ENCODE measurements at places on chromosomes 2 and 18.

GRCh38 chr2:241157841-241158545, 7.7 kb downstream of the PPP1R7 start:
- DNase-seq = no peak

GRCh38 chr18:28438381-28438780, 261.5 kb upstream of the CDH2 start:
- no peak for DNase-seq

DNA sequence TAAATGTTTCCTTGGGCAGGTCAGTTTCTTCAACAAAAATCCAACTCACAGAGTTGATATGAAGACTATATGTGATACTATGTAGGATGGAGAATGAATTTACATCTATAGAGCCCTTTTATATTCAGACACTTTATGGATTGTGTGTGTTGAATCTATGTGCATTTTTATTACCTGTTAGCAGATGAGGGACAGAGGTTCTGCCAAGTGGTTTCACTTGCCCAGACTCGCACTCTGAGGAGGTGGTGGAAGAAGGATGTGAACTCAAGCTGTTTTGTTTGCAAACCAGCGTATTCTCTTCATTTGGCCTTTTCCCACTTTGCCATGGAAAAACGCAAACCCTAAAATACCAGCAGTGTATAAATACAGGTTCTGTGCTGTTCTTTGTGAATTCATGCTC, 237.6 kb downstream of the TDRD15 start:
- no peak for DNase-seq

- no peak for DNase-seq
Observed at GRCh38 chr18:7617738-7618422, 50.8 kb downstream of the PTPRM start.

- DNase-seq = no peak
Observed at GRCh38 chr18:34909637-34910364, 131.4 kb upstream of the MAPRE2 start.

GRCh38 chr18:27750014-27750413, 426.9 kb downstream of the CDH2 start:
- no peak for DNase-seq

- DNase-seq = no peak
Observed at GRCh38 chr2:237020090-237020489, 65.6 kb upstream of the COPS8 start.

DNA sequence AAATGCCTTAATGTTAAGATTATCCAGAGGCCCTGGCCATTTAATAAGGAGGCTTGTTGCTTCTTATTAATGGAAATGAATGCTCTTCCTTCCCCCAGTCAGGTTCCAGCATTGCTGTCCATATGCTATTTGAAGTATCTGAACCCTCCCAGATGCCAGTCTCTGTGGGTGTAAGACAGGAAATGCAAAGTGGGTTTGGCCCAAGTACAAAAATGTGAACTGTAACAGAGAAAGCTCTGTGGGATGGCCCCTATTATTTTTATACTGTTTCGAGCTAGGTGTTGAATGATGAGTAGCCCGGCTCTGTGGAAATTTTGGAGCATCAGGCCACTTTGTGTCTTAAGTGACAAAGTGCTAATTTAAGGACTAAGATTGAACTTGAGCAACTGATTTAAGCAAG, 141.0 kb downstream of the UXS1 start:
- no peak for DNase-seq

DNA sequence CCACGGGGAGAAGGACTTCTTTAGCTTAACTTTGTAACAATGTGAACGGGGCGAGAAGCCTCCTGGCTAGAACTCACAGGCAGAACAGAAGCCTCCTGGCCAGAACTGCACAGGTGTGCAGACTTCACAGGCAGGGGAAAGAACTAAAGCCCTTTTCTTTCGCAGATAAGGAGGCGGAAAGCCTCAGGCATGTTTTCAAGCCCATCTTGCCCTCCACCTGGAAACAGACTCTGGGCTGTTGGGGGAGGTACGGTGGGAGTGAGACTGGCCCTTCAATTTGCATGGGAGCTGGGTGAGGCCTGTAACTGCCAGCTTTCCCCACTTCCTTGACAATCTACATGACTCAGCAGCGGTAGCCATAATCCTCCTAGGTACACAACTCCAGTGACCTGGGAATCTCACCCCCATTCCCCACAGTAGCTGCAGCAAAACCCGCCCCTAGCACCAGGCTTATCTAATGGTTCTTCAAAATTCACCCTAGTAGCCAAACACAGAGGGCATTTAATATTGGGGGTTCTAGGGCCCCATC, 22.9 kb upstream of the ABCA12 start:
- no peak for DNase-seq

- no peak for DNase-seq
Observed at GRCh38 chr2:71581026-71581425, 127.7 kb downstream of the DYSF start.

DNA sequence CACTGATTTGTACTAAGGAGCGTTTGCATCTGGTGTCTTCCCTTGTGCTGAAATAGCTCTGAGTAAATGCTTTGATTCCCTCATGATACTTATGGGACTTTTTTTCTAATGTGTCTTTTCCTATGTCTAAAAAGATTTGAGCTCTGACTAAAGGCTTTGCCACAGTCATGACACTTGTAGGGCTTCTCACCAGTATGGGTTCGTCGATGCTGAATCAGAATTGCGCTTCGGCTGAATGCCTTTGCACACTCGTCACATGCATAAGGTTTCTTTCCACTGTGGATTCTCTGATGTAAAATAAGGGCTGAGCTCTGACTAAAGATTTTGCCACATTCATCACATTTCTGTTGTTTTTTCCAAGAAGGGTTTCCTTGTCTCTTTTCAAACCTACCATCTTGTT, 8.0 kb downstream of the ZNF396 start:
- no peak for DNase-seq

- no peak for DNase-seq
Observed at GRCh38 chr2:164514491-164514890, 106.8 kb downstream of the GRB14 start.

Data from stimulated activated CD8-positive, alpha-beta memory T cell treated with anti-CD3 and anti-CD28 coated beads, Interleukin-4, amount 100 ng/mL, for 24 hours (primary cell).